ENCODE measurements at places on chromosomes 4 and X.

- DNase-seq: peak; percentile 42
Observed at GRCh38 chrX:23616361-23616760, 50.9 kb upstream of the PRDX4 start.

DNA sequence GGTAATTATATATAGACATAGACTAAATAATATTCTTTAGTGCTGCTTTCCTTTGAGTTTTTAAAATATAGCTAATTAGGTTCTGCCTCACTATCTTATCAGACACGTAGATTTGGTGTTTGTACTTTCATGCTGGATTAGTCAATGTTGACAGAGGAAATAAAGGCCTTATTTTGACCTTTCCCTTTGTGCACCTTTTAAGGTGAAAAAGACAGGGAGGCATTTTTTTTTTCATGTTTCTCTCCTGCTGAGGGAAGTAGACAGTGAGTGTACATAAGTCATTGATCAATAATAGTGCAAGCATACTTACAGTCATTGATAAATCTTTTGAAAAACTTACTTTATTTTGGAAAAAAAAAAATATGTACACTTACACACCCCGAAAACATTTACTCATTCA, 467.8 kb downstream of the GRXCR1 start:
- DNase-seq: no peak

- peak; percentile 96 for DNase-seq
Observed at GRCh38 chr4:57064811-57065711, 45.1 kb downstream of the IGFBP7 start.

GRCh38 chr4:156329779-156330178, 376.1 kb upstream of the CTSO start:
- DNase-seq: peak; percentile 31

GRCh38 chr4:16617435-16617834, 281.0 kb downstream of the LDB2 start:
- DNase-seq: peak; percentile 65

GRCh38 chrX:43973249-43974099, at the start of gene NDP:
Gene NDP (minus strand): TSS chrX:43973390. CDS start chrX:43958645, 14,745 bp downstream.
- DNase-seq: peak; percentile 9

DNA sequence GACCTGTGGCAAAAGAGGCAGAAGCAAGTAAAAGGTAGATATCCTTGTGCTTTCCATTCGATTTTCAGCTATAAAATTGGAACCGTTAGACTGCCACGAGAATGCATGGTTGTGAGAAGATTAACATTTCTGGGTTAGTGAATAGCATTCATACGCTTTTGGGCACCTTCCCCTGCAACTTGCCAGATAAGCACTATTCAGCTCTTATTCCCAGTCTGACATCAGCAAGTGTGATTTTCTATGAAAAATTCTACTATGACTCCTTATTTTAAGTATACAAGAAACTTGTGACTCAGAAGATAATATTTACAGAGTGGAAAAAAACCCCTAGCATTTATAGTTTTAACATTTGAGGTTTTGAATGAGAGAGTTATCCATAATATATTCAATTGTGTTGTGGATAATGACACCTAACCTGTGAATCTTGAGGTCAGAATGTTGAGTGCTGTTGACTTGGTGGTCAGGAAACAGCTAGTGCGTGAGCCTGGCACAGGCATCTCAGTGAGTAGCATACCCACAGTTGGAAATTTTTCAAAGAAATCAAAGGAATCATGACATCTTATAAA, 3.9 kb downstream of the FGB start:
- DNase-seq: peak; percentile 63

GRCh38 chrX:4627414-4627813, 914.0 kb upstream of the PRKX start:
- DNase-seq: no peak

DNA sequence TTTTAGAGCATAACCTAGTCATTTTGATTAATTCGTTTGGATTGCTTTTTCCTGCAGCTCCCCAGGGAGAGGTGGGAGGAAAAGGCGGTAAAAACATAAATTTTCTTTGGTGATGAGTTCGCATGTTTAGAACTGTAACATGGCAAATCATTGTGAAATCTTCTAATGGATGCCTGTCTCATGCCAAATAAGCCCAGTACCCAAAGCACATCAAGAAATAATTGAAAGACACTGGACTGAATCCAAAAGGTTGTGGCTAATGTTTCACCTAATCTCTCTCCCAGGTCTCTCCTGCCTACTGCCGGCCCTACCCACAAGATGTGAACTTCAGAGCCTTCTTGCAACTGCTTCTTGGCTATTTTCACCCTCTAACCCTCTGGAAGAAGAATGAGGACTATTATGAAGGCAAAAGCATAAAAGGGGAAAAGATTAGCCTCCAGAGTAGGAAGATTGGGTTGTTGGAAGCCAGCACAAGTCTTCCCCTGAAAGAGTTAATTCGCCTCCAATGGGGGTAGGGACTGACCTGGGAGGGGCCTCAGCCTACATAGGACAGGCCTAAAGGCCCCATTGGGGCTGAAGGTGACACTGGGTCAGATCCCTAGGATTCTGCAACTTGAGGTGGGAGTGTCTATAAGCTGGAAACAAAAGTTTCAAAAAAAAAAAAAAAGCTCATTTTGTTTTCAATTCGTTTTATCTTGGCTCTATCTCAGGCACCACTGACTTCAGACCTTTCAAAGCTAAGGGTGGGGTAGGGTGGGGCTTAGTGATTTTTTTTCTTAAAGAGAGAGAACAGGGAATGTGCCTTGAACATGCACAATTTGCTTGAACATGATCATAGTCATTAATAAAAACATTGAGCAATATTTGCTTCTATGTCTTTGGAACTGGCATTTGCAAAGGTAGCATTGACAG, 278.6 kb upstream of the KLF3 start:
- no peak for DNase-seq

- DNase-seq: no peak
Observed at GRCh38 chr4:169221662-169222061, 49.1 kb downstream of the SH3RF1 start.

- DNase-seq: no peak
Observed at GRCh38 chrX:10901290-10901633, 209.9 kb upstream of the HCCS start.

- no peak for DNase-seq
Observed at GRCh38 chrX:140948827-140949226, 53.6 kb upstream of the SPANXB1 start.

- no peak for DNase-seq
Observed at GRCh38 chr4:54942721-54943120, 182.7 kb downstream of the KDR start.

DNA sequence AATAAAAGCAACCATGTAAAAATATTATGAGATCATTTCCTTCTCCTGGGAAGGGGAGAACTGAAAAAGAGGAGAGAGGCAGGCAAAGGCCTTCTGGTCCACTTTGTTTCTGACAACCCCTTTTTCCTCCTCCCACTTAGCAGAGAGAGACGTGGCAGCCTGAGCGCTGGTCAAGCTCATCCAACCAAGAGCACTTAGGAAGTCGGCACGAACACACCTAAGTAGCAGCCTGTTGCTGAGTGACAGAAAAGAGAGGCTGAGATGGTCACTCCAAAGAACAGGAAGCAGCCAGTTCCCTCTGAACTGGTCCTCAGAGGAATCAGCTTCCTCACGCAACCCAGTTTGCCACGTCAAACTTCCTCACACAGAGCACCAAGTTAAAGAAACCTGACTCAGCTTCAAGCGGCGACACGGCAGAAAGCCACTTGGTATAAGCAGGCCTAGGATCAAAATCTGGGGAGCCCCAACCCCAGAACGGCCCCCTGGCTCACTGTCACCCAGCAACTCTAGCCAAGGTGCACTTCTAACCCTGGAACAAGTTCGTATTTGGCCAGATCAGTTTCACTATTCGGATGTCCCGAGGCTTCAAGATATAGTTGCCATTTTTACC, 861 bp downstream of the SEC24D start:
- peak; percentile 90 for DNase-seq

- no peak for DNase-seq
Observed at GRCh38 chr4:10716163-10716562, 31.6 kb upstream of the CLNK start.

DNA sequence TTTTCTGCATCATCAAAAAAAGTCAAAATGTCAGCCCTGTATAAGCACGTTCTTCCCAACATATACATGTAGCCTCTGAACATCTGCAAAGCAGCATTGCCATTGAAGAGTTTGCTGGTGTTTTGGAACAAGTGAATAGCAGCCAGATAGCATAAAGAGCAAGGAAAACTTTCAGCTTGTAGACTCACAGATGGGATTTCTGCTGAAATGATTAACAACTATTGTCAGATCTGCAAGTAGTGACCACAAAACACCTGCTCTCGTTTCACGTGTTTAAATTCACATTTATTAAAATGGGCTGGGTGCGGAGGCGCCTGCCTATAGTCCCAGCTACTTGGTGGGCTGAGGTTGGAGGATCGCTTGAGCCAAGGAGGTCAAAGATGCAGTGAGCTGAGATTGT, 123.7 kb downstream of the SPRY1 start:
- no peak for DNase-seq

DNA sequence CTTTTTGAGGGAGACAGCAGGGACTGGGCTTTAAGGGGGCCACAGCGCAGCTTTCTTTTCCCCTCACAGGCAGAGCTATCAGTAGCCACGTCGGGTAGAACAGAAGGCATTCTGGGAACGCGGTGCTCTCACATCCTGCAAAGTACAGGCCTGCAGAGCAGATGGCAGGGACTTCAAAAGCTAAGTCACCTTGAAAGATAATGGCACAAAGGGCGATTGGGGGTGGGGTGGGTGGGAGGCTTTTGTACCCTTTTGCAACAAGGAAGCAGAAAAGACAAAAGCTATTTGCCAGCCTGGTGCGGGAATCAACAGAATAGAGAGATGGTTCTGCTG, 93.9 kb downstream of the PHKA2 start:
- no peak for DNase-seq

DNA sequence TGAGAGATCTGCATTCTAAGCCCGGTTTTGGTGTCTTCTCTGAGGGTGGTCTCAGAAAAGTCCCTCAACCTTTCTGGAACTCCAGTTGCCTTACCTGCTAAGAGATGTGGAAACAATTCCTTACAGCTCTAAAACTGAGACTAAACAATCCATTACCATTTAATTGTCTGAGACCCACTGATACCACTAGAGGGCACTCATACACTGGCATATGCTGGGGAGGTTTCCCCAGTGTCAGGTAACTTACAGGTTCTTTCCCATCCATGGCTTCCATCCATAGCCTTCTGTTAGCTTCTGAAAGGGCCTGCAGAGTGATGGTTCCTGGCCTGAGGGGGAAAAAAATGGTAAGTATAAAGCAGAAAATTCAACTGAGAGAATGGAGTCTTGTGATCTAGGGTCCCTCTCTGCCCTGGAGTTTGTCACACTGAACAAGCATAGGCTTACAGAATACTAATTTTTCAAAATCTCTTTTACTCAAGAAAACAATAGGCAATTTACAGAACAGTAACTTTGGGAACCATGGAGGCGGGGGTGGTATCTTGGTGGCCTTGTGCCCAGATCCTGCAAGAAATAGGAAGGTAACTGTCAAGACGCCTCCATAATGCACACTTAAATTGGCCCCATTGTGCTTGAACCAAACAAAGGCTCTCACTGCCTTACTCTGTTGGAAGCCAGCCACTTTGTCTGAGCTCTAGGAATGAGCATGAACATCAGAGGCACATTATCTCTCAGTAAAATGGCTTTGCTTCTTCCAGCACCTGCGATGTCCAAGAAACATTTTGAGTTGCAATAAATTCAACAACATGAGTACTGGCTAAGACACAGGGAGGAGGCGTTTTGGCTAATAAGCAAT, 236.1 kb downstream of the OPHN1 start:
- peak; percentile 51 for DNase-seq

GRCh38 chr4:163563592-163563991, 69.1 kb downstream of the TMA16 start:
- no peak for DNase-seq

GRCh38 chr4:8090744-8091301, 67.8 kb downstream of the ABLIM2 start:
- no peak for DNase-seq

GRCh38 chr4:182825786-182826185, 91.4 kb downstream of the DCTD start:
- no peak for DNase-seq

DNA sequence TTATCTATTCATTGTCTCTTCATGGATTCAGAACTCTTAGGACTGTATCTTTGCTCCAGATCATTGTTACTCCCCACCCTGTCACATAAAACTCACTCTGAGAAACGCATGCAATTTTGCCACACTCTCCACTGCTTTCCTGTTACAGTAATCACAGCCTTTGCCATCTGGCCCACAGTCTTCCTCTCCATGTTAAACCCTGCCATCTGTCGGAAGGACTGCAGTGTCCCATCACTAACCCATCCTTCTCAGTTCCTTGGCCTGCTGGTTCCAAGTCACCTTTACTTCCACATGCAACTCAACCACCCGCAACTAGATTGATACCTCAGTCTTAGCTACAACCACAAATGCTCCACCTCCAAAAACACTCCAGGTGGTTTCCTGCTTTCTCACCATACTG, 308.7 kb upstream of the FAM241A start:
- no peak for DNase-seq

Measured in iris pigment epithelial cell (primary cell).